ENCODE measurements at places on chromosomes 16 and 17. TPM values are rescaled to one million over a fixed set of nuclear protein-coding genes. Genes with fewer than 3 reads are reported as not detected.

DNA sequence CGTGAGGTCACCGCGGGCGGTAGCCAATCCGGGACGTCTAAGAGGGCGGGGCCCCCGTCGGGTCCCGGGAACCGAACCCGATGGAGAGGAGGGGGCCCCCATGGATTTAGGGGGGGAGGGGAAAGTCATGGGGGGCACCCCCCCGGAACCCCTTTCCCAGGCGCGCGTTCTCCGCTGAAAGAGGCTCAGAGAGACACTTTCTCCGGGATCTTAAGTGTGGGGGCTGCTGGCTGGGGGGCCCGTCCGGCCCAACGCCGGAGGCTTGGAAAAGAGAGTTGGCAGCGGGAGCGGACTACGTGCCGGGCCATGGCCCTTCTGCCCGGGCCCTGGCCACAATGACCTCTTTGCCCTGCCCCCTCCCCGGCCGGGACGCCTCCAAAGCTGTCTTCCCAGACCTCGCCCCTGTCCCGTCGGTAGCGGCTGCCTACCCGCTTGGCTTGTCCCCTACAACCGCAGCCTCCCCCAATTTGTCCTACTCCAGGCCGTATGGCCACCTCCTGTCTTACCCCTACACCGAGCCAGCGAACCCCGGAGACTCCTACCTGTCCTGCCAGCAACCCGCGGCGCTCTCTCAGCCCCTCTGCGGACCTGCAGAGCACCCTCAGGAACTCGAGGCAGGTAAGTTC, at the start of gene DLX4:
DLX4 (plus strand) TSS at position 57 of the 626 bp plus-strand sequence; CDS start at position 336, 279 bp downstream.
- no peak for DNase-seq

GRCh38 chr16:20683812-20684211, 13.7 kb downstream of the ACSM1 start:
- DNase-seq = no peak

The AANAT gene
- not detected for total RNA-seq

DNA sequence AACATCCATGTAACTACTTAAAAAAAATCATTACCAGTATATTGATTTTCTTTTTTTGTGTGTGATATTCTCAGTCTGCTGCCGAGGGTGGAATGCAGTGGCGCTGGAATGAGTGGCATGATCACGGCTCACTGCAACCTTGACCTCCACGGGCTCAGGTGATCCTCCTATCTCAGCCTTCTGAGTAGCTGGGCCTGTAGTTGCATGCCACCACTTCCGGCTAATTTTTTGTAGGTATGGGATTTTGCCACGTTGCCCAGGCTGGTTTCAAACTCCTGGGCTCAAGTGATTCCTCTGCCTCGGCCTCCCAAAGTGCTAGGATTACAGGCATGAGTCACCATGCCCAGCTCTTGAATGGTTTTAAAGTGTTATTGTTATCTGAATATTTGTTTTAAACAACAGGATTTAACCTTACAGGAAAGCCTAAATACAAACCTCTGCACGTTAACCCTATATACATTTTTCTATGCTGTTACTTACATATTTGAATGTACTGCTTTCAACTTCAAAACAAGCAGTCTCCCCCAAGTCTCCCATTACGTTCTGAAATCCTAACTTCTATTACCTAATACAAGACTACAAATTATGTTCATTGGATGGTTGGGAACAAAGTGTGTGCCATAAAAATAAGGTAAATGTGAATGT, 61.7 kb downstream of the KPNA2 start:
- no peak for DNase-seq

GRCh38 chr17:67053438-67054000, 9.2 kb downstream of the CACNG1 start:
- no peak for DNase-seq

The ZNF319 gene
- total RNA-seq = 5.1 TPM

DNA sequence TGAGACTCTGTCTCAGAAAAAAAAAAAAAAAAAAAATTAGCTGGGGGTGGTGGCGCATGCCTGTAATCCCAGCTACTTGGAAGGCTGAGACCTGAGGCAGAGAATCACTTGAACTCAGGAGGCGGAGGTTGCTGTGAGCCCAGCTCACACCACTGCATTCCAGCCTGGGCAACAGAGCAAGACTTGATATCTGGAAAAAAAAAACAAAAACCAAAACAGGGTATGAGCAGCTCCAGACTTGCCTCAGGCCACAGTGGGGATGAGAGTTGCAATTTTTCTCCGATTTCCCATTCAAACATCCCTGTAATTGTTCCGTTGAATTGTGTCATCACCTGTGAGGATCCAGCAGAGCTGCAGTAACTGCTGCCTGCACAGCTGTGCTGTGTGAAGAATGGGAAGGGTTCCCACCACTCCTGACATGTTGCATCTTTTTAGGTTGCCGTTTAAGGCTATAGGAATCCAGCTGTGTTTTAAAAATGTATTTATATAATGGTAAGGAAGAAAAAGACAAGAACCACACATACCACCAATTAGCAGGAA, 150.0 kb downstream of the VPS53 start:
- DNase-seq = no peak

- no peak for DNase-seq
Measured at GRCh38 chr16:12387786-12388185, 411.3 kb downstream of the SNX29 start.

GRCh38 chr17:40613467-40614154, 34.0 kb downstream of the SMARCE1 start:
- no peak for DNase-seq

The CA10 gene
- not detected for total RNA-seq

The C16orf46 gene
- 2.0 TPM for total RNA-seq

DNA sequence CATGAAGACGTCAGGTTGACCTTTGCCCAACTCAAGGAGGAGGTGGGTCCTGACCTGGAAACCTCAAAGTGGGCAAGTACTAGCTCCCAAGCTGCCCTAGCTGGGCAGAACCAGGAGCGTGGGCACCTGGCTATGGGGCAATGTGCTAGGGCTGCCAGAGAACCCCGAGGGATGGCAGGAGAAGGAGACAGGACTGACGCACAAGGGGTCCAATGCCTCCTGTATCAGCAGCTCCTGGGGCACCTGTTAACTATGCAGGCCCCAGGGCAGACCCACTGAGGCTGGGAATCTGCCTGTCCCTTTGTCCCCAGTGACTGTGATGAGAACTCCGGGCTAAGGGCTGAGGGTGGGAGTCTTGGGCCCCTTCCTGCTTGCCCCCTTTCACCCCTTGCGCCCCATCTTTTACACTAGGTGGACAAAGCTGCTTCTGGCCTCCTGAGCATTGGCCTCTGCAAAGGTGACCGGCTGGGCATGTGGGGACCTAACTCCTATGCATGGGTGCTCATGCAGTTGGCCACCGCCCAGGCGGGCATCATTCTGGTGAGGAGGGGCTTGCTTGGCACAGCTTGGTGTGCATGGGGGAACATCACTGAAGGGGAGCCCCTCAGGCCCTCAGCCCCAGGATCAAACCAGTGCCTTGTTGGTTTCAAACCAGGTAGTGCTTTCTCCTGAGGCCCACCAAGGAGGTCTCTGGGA, 7.7 kb downstream of the CHAD start:
- no peak for DNase-seq

DNA sequence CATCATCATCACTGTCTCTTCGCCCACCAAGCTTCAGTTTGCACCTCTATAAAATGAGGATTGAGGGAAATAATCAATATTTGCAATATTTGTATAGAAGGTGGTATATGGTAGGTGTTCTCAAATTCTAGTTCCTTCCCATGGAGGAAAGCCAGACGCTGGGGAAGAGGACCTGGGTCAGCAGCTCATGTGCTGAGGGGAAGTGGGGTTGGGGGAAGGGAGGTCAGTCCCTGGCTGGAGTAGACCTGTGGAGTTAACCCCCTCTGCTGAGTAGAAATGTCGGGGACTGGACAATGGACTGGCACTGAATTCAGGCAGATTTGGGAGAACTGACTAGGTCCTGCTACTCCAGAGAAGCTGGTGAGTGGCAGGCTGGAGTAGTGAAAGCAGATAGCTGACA, 12.8 kb upstream of the ITGB3 start:
- DNase-seq = no peak

DNA sequence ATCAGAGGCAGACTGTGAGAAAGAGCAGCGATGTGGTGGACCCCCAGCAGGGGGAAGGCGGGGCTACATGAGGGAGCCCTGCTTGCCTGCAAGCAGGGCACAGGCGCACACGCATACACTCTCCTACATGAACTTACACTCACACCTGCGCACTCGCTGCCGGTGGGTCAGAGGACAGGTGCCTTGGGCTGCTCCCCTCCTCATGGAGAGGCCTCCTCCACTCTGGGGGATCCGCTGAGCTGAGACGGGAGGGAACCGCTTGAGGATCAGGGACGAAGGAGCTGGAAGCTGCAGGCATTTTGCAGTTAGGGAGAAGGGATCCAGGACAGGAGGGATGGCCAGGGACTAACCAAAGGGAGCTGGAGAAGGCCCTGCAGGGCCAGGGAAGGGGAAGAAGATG, 14.2 kb downstream of the OSBPL7 start:
- no peak for DNase-seq

DNA sequence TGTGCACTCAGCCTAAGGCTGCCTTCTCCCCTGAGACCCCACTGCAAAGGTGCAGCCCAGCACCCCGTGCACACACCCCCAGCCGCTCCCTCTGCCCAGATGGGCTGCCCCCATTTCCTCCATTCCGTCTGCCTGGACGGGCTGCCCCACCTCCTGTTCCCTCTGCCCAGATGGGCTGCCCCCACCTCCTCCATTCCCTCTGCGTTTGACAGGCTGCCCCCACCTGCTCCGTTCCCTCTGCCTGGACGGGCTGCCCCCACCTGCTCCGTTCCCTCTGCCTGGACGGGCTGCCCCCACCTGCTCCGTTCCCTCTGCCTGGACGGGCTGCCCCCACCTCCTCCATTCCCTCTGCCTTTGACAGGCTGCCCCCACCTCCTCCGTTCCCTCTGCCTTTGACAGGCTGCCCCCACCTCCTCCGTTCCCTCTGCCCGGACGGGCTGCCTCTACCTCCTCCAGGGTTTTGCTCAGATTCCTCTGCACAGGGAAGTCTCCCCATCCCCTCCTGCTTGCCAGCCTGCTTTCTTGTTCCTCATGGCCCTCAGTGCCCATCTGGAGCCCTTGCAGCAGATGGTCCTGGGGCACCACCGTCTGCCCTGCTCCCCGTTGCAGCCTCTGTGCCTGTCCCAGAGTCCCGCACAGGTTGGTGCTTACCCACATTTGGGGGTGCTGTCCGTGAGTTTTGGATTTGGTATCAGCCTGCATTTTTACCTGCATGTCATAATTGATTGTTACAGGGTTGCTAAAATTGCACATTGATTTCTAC, 23.4 kb upstream of the IL17C start:
- no peak for DNase-seq

DNA sequence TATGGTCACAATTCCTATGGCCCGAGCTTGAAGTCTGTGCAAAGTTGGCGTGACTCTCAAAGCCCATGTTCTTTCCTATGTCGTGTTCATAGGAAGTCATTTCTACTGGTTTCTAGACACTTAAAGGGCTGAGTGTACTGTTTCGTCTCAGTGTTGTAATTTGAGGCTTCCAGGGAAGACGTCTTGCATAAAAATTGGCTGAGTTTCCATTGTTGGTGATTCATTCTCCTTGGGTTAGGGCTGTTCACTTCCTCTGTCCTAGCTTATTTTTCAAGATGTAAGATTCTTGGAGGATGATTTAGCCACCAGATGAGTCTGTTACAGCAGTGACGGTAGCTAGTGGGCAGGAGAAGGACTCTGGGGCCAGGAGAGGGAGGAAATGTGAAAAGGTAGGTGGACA, 43.1 kb downstream of the PIK3R5 start:
- peak; percentile 90 for DNase-seq

The ITGAL gene
- 0.17 TPM for total RNA-seq

- DNase-seq = no peak
Measured at GRCh38 chr17:73874008-73874720, 229.9 kb upstream of the SDK2 start.

The GNG13 gene
- total RNA-seq = not detected

DNA sequence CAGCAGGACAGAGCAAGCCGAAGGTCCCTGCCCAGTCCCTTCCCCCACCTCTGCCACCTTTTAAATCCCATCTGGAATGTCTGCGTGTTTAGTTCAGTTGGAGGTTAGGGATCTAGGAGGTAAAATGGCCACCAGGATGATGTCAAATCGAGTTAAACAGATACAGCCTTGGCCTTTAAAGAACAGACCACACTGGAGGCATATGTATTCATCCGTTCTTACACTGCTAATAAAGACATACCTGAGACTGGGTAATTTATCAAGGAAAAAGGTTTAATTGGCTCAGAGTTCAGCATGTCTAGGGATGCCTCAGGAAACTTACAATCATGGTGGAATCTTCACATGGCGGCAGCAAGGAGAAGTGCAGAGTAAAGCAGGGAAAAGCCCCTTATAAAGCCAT, 167.8 kb upstream of the CACNG5 start:
- DNase-seq = no peak

The PRDM7 gene
- not detected for total RNA-seq

The TM4SF5 gene
- not detected for total RNA-seq

The CHRNB1 gene
- 20.2 TPM for total RNA-seq

DNA sequence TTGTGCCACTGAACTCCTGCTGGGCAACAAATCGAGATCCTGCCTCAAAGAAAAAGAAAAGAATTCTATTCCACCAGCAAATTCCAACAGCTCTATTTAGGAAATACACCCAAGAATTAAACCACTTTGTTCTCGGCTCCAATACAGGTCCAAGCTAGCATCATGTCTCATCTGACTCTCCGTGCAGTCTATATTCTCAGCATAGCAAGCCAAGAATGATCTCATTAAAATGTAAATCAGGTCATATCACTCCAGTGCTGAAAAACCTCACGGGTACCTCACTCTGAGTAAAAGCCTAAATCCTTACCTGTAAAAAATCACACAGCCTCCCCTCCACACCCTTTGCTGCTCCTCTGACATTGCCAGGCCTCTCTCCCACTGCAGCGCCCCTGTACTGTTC, 23.9 kb downstream of the UBE2G1 start:
- no peak for DNase-seq

DNA sequence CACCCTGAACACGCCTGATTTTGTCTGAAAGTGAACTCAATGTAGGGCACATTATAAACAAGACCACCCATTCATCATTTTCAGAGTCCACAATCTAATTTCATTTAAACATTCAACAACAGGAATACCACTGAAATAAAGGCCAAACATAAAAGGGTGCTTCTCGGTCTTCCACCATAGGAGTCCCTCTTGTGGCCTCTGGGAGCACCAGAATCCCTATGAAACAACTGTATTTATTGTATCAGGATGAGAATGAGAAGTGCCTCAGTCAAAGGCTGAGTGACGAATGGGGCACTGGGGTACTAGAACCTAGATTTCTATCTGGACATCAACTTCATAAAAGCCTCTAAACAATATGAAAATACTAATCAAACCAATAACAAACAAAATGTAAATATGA, 40.4 kb downstream of the NXPH3 start:
- DNase-seq = no peak

The CCL18 gene
- total RNA-seq = not detected

The OTOA gene
- not detected for total RNA-seq

The GRIN2A gene
- total RNA-seq = 0.10 TPM

The KRT23 gene
- not detected for total RNA-seq

- DNase-seq = no peak
Measured at GRCh38 chr16:21264571-21265036, 13.5 kb downstream of the CRYM start.

- no peak for DNase-seq
Measured at GRCh38 chr17:57379895-57380434, 123.6 kb downstream of the MSI2 start.

GRCh38 chr17:6120351-6120750, 50.2 kb downstream of the WSCD1 start:
- no peak for DNase-seq

The PTX4 gene
- not detected for total RNA-seq

- DNase-seq = no peak
Measured at GRCh38 chr16:89174055-89174827, 2.7 kb downstream of the CDH15 start.

Measured in A172 (cell line).